Stimulated activated CD4-positive, alpha-beta T cell treated with anti-CD3 and anti-CD28 coated beads, Interleukin-2, amount 100 ng/mL, for 4 hours (primary cell): ENCODE measurements at places on chromosomes 4 and X.

- DNase-seq: no peak
Measured at GRCh38 chr4:146033149-146033548, 94.5 kb upstream of the ZNF827 start.

DNA sequence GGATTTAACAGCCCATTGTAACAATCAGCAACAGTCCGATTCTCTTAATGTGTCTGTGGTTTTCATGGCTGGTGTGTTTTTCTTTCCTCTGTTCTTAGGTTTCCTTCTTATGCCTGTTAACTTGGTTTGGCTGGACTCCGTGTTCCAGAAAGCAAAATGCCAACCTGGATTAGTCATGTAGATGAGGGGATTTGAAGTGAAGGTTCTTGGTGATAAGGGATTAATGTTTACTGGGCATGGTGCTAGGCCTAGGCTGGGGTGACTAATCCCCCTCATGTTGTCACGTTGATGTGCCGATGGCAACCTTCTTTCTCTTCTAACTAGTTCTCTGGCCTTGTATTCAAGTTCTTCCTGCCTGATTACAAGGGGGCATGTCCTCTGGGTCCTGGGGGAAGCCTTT, 85.9 kb downstream of the REPS2 start:
- DNase-seq: no peak

GRCh38 chrX:12227412-12228041, 89.3 kb downstream of the FRMPD4 start:
- DNase-seq: no peak

GRCh38 chrX:153554519-153555167, 37.2 kb downstream of the ATP2B3 start:
- peak; percentile 39 for DNase-seq

DNA sequence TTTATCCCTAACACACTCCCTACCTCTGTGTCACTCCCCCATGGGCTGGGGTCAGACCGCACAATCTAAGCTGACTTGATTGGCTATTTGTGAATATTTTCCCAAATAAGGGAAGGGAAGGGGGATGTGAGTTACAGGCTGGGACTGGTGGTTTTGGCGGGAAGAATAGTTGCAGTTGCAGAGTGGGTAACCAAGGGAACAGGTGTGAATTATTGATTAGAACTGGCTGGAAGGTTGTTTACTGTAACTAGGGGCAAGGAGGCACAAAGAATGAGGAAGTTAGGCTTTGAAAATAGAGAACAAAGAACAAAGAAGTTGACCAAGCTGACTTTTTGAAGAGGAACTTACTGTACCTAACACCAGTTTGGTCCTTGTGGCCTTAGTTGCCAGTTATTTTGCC, 88.0 kb upstream of the XAGE2 start:
- no peak for DNase-seq

DNA sequence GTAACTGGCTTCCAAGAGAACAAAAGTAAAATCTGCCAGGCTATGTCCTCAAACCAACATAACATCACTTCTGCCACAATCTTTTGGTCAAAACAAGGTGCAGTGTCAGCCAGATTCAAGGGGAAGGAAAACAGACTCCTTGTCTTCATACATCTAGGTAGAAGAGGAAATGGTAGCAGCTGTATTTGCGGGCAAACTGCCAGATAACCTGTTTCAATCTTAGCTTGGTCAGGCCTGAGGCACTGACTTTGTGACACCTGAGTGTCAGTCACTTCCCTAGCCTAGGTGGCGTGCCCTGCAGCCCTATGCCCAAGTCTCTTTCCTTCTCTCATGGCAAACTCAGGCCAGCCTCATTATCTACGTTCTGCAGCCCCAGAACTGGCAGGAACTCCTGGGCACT, 146.2 kb upstream of the JADE1 start:
- no peak for DNase-seq

DNA sequence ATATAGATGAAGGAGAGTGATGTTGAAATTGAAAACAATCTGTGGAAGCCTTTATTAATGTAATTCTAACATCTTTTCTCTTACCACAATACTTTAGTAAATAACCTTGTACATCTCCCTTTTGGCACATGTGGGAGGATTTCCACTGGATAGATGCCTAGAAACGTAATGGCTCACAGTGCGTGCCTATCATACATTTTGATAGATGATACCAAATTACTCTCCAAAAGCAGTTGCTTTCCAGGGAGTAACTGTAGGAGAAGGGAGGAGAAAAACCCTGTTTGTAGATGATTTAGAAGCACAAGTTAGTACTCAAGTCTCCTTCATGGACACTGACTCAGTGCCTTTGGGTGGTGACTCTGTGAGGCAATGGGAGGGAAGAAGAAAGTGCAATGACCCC, 476.3 kb downstream of the CCSER1 start:
- DNase-seq: no peak

DNA sequence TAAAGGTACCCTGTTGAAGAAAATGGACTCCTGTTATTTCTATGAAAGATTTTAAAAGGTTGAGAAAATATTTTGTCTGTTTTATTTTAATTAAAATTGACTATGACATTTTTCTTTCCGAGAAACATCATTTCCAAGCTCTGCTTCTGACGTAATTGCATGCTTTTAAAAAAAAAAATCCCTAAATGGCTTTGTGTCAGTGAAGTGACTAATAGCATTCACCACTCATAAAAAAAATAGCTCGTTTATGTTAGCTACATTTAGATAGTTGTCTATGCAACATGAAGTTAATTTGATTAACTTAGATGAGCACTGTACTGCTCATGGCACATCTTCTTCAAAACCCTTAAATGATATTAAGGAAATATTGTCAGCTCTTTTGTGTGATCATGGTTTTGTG, 105.1 kb upstream of the KLHL13 start:
- no peak for DNase-seq

DNA sequence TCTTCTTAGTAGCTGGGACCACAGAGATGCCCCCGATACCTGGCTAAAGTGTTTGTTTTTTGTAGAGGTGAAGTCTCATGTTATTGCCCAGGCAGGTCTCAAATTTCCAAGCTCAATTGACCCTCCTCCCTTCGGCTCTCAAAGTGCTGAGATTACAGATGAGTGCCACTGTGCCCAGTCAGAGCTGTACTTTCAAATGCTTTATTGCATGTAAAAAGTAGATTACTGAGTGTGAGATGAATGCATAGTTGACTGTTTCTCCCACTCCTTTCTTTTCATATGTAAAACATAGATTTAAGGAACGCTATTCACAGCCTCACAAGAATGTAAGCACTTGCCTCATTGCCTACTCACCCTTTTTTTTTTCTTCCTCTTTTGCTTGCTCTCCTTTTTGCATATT, 984.4 kb upstream of the PABPC4L start:
- DNase-seq: no peak

DNA sequence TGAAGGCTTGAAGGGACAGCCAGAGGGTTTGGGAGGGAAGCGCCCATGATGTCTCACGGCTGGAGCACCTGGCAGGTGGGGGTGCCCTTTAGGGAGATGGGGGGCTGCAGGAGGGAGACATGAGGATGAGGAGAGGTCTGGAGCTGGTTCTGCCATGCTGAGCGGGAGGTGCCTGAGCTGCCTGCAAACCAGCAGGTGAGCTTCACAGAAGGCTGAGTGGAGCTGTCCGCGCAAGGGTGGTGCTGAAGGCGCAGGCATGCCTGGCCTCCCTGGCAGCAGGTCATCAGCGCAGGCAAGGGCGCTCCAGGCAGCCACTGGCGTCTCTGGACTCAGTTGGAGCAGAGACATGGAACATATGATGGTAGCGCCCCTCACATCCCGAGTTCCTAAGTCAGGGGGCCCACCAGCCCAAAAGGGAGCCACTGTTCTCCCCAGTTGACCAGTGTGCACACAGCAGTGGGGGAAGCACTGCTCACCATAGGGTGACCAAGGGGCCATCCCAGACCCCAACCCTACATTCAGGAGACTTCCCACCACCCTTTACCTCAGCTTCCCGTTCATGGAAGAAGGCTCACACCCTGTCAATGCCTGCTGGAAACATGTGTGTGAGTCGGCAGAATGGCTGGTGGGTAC, 25.8 kb downstream of the ADRA2C start:
- DNase-seq: no peak

- no peak for DNase-seq
Measured at GRCh38 chr4:155403886-155404285, 27.1 kb upstream of the MAP9 start.

DNA sequence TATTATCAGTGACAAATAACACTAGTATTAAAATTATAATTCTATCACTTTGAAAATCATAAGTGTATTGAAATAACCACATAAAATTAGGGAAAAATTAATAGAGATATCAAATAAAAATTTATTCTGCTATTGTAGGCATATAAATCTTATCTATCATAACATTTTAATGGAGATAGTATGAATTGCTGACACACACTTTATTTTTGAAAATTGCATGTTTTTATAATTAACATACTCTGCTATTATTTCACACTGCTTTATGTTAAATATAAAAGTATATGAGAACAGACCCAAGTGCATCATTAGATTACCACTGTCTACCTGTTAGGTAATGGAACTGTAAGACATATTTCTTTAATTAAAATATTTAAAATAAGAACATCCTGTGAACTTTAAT, 2150.2 kb downstream of the ARAP2 start:
- no peak for DNase-seq

DNA sequence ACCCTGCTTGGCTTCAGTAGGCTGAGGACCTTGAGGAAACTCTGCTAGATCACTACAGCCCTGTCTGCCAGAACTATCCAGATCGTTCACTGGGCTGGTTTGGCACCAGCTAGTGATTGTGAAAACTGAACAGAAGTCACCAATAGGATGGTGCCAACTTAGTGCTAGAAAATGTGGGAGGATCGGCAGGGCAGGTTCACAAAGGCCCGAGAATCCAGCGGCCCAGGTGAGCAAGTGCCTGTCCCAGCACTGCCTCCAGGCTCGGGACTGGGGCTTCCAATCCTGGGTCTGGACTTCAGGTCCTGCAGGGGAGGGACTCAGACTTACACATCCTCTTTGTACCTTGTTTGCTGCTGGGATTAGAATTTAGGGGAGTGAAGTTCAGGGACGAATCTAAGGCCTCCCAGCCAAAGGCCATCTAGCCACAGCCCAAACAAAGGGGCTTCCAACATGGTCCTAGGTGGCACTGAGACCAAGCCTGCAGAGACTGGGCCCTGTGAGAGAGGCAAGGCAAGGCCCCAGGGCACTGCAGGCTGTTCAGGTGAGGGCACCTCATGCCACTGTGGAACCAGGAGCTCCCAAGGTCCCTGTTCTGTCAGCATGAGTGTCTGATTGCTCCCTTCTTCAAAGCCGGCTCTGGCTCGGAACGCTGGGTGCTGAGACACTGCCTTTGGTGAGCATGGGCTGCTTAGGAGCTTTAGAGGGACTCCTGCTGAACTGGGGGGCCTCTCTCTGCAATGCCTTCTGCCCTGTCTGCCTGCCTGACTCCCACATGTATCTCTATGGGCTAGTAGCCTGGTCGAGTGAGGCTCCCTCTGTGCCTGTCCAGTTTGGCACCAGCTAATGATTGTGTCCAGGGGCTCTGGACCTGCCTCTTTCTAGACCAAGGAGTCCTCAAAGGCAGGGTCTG, 20.7 kb upstream of the ZNF185 start:
- DNase-seq: no peak

DNA sequence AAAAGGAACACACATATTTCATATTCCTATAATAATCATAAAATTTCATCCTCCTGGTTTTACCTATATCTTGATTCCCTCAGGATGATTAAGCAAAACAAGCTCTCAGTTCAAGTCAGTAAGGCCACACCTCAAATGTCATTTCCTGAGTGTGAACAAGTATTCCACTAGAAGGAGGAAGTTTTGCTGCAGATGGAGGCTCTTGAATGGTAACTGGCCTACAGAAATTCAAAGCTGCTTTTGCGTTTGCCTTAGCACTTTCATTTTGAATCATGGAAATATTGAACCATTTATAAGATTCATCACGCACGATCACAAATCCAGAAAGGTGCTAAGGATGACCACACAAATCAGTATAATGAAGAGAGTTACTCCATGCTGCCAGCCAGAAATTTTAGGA, 254.4 kb upstream of the CXXC4 start:
- no peak for DNase-seq

GRCh38 chr4:25805255-25805860, 57.4 kb downstream of the SEL1L3 start:
- no peak for DNase-seq

GRCh38 chrX:15418707-15419181, 34.5 kb upstream of the VEGFD start:
- no peak for DNase-seq

- peak; percentile 10 for DNase-seq
Measured at GRCh38 chr4:139603576-139604410, 47.8 kb upstream of the SETD7 start.

GRCh38 chrX:39851745-39852455, 245.9 kb downstream of the BCOR start:
- no peak for DNase-seq

- DNase-seq: no peak
Measured at GRCh38 chr4:186936496-186937375, 213.1 kb upstream of the FAT1 start.

GRCh38 chrX:107445146-107445545, 4.3 kb upstream of the FRMPD3 start:
- no peak for DNase-seq

GRCh38 chrX:5979338-5979737, 249.3 kb downstream of the NLGN4X start:
- no peak for DNase-seq

DNA sequence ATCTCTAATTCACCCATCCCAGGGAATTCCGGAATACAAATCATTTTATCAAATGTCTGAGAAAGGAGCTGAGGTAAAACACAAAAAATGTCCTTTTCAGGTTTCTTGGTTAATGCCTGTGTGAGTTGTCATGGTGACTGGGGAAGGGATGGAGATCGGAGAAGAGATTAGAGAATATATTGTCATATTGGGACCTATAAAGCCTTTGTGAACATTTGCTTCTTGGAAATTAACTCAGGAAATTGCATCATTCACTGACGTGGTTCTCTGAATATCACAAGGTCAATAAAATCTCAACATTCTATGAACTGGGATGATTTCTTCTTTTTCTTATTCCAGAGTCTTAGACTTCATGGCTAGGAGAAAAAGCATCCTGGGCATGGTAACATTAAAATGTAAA, 174.8 kb upstream of the GLRA2 start:
- no peak for DNase-seq

- DNase-seq: no peak
Measured at GRCh38 chr4:159566786-159567185, 463.9 kb downstream of the RAPGEF2 start.

GRCh38 chr4:83179205-83179604, 64.7 kb upstream of the PLAC8 start:
- DNase-seq: no peak

DNA sequence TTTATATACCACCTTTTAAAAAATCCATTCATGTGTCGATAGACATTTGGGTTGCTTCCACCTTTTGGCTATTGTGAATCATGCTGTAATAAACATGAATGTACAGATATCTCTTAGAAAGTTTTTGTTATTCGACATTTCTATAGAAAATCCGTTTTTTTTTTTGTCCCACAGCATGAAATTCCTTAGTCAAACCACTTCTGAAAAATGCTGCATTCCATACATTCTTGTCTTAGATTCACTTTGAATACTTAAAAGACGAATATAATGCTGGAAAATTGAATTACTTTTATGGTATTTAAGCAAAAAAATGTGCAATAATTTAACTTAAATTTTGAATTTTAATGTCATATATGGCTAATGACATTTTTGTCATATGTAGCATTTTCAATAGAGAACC, 1345.5 kb downstream of the TECRL start:
- DNase-seq: no peak

GRCh38 chr4:25448379-25449109, 71.5 kb downstream of the ANAPC4 start:
- DNase-seq: no peak
